ENCODE measurements at places on chromosomes 2 and 18.

- DNase-seq, result no peak
Observed at GRCh38 chr2:217415316-217415715, 555.5 kb upstream of the TNP1 start.

- no peak for DNase-seq
Observed at GRCh38 chr2:234974501-234975385, 22.9 kb downstream of the SH3BP4 start.

DNA sequence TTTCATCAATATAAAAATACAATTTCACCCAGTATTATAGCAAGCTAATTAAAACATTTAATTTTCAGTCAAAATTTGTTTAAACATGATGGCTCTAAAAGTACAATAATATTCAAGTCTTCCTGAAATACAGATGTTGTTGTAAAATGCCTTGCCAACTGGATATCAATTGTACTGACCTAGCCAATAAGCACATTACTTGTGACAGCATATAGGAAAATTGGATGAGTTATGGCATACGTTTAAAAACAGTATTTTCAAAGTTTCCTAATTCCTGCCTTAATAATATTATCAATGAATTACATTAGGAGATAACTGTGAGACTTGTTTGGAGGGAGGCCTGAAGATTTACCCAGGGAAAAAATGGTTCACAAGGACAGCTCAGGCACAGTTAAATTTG, 336.9 kb upstream of the CDH20 start:
- DNase-seq, result no peak

DNA sequence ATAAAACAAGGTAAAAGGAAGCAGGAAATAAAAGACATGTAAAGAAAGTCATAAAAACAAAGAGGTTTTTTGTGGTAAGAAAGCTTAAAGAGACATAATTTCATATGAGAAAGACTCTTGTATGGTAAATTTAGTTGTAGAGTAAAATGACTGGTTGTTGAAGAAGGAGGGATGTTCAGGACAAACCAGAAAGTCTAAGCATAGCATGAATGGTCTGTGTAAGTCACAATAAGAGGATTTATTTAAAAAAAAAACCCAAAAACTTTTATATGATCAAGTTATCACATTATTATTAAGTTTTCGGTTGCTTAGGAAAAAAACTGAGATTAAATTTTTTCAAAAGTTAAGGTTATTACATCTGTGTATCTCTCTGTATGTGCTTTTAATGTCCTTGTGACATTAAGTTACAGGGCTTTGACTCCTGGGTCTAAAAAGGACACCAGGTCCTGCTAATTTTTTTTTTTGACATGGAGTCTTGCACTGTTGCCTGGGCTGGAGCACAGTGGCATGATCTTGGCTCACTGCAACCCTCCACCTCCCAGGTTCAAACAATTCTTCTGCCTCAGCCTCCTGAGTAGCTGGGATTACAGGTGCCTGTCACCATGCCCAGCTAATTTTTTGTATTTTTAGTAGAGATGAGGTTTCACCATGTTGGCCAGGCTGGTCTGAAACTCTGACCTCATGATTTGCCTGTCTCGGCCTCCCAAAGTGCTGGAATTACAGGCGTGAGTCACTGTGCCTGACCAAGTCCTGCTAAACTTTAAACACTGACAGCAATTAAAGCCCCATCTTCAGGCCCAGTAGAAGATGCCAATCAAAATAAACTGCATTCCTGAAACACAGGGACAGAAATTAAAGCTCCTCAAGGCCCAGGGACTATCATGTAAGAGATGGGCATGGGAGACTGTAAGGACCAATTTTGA, 14.2 kb upstream of the OXER1 start:
- no peak for DNase-seq

- no peak for DNase-seq
Observed at GRCh38 chr2:63345285-63345633, 243.0 kb downstream of the WDPCP start.

DNA sequence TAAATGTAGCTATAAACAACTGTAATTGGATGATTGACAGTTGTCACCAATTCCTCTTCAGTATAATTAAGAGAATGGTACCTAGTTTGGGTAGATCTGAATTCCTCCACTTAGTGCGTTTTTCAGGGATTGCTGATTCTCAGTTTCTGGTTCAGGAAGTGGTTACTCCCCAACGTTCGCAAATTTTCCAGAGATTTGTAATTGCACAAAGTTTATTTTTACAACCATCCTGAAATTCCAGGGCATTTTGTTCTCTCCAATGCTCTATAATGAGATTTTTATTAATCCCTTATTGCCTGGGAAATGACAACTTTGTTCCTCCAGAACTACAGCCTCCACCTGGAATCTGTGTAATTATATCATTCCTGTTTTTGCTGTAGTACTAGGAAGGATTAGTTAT, 710.6 kb upstream of the ZEB2 start:
- no peak for DNase-seq

GRCh38 chr18:76134628-76135027, 360.4 kb downstream of the ZNF516 start:
- DNase-seq, result no peak

- DNase-seq, result peak; percentile 49
Observed at GRCh38 chr2:151238527-151239487, 22.9 kb downstream of the RBM43 start.

- DNase-seq, result no peak
Observed at GRCh38 chr18:45447355-45448265, 167.7 kb upstream of the SLC14A2 start.

DNA sequence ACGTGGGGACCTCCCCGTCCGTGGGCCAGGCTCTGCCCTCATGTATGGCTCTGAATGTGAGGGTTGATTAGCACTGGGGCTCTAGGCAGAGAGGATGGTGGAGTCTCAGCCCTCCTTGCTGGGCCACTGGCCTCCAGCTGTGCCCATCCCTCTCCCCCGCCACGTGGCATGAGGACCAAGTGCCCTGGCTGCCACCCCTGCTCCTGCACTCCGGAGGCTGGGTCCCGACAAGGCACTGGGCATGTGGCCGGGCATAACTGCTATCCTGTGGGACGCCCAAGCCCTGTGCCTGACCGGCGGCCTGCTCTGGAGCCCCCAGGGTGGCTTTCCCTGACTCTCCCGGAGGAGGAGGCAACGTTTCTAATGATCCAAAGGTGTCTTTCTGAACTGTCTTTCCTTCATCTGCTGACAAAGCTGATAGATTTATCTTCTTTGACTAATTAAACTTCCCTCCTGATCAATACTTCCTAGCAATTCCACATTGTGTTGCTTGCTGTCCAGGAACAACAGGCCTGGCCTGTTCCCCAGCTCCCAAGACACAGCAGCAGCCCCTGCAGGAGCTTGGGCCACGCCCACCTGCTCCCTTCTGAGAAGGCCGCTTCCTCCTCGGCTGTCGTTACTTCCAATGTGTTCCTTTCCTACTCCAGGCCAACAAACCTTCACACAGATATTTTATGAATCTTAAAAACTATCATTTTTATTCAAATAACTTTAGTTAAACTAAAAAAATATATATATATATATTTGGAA, 132.0 kb downstream of the SNTG2 start:
- DNase-seq, result no peak

DNA sequence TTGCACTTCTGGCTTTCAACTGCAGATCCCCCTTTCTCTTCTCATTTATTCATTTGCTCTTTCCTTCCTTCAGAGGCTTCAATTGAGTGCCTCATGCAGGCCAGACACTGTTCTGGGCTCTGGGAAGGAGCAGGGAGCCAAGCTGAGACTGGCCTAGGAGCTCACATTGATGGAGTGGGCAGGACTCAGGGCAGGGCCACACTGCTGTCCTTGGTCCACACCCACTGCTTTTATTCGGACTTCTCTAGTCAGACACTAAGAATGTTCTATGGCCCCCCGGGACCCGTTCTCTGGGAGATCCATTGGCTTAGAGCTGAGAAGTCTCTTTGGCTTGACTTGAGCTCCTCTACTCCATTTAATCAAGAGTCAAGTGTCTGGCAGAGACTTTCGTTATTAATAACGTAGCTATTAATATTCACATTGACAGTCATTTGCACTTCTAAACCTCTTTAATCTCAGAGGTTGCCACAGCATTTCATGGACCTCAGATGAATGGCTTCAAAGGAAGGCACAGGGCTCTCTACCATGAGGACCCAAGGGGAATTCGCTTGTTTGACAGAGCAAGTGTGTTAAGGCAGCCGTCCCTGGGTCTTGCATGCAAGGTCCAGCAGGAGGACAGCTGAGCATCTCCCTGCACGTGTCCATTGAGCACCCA, 20.1 kb downstream of the SH3RF3 start:
- DNase-seq, result no peak

DNA sequence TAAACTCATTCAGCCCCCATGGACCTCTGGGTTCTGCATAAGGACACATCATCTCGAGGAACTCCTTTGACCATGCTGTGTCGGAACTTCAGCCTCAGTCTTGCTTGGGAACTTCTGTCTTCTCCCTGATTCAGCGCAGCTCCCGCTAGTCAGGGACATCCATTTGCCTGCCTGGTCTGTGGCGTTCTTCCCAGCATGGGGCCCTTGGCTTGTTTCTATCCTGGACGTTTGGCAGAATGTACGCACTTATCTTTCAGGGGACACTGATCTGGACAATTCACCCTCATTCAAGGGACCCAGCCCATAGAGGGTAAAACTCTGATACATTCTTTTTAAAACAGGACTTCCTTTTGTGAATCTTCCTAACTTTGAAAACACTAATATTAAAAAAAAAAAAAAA, 75.8 kb upstream of the WIPF1 start:
- no peak for DNase-seq

DNA sequence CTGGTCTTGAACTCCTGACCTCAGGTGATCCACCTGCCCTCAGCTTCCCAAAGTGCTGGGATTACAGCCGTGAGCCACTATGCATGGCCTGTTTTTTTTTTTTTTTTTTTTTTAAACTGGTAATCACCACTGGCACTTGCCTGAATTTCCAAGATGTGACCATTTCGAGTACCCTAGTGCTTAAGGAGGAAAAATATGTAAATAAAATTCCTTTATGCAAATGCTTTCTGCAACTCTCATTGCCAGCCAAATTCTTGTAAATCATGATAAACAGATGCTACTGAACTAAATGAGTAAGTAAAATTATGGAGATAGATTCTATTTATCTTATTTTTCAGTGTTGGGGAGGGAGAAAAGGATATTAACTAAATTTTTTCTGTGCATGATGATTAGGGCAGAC, 18.6 kb downstream of the CDCA7 start:
- DNase-seq, result no peak

GRCh38 chr2:19859565-19859964, 42.2 kb downstream of the TTC32 start:
- DNase-seq, result no peak

DNA sequence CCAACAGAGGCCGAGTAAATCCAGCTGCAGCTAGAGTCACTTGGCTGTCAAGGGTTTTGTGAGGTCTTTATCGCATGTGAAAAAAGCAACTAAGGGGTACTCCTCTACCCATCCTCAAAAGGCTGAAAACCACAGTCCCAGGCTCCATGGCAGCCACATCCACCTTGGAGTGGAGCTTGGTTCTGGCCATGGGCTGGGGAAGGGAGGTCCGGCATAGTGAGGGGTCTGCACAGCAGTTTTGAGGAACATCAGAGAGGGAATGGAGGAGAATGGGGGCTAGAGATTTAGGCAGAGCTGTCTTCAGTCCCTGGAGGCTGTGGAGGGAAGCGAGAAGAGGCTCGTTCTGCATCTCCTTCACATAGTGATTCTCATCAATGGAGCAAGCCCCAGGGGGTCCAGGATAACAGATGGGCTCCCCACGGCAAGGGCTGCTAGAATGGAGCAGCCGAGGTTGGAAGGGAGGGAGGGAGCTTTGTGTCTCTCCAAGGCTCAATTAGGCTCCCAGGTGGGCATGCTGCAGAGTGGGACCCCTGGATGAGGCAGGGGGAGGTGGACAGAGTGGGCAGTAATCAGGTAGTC, 21.0 kb downstream of the MROH2A start:
- DNase-seq, result no peak

DNA sequence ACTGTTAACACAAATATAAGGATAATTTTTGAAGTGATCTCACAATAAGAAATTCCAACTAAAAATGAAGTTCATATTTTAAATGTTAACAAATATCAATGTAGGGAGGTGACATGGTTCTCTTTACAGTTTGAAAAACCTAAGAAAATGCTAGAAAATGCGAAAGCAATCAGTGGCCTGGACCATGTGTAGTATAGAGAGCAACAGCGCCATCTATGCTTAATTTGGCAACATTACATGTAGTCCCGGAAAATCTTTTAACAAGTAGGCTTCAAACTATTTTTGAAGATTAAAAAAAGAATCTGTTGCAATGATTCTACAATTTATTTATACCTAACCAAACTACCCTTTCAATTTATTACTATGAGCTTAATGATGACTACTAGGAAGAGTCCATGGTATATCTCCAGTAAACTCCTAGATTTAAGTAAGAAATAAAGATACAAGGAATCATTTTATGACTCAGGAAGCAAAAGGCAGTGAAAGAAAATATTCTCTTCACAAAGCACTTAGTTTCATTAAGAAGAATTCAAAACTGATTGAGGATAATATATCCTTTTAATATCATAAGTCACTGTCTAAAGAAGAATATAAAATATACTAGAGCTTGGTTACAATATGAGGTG, 33.3 kb downstream of the NDUFA10 start:
- peak; percentile 31 for DNase-seq

- no peak for DNase-seq
Observed at GRCh38 chr18:58231930-58232329, 187.9 kb downstream of the NEDD4L start.

GRCh38 chr2:214019229-214019972, 391.5 kb upstream of the VWC2L start:
- DNase-seq, result peak; percentile 45

DNA sequence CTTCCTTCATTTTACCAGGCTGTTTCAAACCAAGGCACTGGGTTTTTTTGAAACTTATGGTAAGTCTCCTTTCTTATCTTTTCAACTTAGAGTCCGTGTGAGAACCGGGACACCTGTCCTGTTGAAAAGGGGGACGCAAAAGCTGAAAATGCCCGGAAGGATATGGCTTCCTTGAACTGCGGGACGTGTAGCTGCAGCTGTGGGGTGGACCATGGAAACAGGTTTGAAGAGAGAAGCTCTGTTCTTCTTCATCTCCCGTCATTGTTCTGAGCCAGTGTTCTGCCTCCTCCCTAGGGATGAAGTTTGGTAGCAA, 29.5 kb upstream of the DNAJC27 start:
- DNase-seq, result no peak

DNA sequence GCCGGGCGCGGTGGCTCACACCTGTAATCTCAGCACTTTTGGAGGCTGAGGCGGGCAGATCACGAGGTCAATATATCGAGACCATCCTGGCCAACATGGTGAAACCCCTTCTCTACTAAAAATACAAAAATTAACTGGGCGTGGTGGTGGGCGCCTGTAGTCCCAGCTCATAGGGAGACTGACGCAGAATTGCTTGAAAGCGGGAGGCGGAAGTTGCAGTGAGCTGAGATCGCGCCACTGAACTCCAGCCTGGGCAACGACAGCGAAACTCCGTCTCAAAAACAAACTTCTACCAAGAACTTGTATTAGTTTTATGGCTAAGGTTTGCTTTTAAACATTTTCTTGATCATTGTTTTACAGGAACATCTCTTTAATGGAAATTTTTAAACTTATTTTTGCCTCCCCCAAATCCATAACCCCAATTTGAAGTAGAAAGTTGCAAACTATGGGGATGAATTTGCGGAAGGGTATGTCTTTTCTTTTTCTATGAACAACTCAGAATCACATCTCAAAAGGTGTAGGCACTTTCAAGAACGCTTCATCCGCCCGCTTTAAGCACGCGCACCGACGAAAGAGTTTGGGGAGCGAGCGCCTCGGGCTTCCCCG, 46.8 kb upstream of the PTMA start:
- no peak for DNase-seq
